Activated T-helper 1 cell treated with anti-CD3 and anti-CD28 coated beads, Interleukin-2, amount 50 U/mL, for 16 hours (primary cell): ENCODE measurements at places on chromosomes 7 and 10.

DNA sequence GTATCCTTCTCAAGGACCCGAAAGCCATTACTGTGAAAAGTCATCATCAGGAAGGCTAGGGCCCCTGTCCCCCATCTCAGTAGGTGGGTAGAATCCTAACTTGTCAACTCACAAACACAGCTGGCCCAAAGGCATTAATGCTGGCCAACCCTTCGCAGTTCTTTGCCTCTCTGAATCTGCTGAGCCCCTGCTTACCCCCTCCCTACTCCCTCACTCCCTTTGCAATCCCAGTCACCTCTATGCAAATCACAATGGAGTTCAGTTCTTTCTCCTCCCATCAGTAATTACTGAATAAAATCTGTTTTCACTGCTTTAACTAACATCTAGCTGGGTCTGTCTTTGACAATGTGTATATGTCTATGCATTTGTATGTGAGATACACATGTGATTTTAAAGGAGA lies 38.1 kb upstream of the AOAH start:
- DNase-seq, result no peak

DNA sequence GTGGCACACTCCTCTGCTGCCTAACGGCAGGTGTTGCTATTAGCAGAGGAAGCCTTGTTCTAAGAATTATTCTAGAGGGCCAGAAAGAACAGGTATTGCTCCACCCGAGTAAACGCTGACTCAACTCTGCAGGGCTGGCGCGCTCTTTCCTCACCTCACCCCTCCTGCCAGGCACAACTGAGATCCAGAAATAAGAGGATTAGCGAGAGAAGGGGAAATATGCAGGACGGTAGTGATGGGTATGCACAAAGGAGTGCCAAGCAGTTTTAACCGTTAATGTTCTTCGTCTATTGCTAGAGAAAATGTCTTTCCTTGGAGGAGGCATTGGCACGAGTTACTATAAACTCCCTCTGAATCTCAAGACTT lies 369 bp upstream of the SCIN start:
- no peak for DNase-seq

DNA sequence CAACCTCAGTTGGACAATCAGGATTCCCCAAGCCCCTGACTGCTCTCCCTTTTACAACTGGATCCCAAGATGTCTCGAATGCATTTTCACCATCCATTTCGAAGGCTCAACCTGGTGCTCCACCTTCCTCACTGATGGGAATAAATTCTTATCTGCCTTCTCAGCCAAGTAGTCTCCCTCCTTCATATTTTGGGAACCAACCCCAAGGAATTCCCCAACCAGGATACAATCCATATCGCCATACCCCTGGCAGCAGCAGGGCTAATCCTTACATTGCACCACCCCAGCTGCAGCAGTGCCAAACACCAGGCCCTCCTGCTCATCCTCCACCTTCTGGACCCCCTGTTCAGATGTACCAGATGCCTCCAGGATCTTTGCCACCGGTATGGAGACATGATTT lies 6.0 kb downstream of the SEC23IP start:
- DNase-seq, result no peak

GRCh38 chr10:68989317-68989990 lies 851 bp downstream of the KIFBP start:
- no peak for DNase-seq

GRCh38 chr7:117259615-117260014 lies 63.2 kb downstream of the WNT2 start:
- no peak for DNase-seq

DNA sequence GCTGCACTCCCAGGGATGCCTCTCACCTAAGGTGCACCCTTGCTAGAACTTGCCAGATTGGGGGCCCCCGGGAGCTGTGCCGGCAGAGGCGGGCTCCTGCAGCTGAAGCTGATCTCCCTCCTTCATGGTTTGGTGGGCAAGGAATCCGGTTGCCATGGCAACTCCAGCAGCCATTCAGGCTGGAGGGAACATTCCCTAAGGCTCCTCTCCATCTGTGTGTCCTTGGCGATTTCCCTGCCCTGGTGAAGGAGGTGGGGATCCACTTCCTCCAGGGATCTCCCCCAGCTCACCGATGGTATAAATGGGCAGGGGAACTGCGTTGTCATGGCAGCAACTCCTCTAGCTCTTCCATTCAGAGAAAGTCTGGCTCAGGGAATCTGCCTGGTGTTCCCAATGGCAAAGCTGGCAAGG lies 49.6 kb upstream of the GPR158 start:
- no peak for DNase-seq

GRCh38 chr7:22280031-22280430 lies 76.9 kb downstream of the RAPGEF5 start:
- no peak for DNase-seq

DNA sequence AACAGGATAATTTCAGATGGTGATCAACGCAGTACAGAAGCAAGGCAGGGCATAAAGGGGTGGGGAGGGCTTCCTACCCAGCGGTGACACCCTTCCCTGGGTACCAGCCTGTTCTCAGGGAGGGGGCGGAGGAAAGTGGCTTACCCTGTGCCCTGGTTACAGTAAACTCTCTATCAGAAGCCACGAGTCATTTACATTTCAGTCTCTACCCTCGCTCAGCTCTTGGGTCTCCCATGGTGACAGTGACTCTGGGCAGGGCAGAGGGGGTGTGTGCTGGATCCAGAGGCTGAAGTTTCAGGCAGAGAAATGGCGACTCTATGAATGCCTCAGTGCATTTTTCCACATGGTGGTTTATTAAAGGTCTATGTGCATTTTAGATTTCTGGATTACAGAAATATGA lies 107.0 kb downstream of the ADARB2 start:
- DNase-seq, result no peak

GRCh38 chr10:113085776-113086175 lies 135.7 kb downstream of the TCF7L2 start:
- no peak for DNase-seq

DNA sequence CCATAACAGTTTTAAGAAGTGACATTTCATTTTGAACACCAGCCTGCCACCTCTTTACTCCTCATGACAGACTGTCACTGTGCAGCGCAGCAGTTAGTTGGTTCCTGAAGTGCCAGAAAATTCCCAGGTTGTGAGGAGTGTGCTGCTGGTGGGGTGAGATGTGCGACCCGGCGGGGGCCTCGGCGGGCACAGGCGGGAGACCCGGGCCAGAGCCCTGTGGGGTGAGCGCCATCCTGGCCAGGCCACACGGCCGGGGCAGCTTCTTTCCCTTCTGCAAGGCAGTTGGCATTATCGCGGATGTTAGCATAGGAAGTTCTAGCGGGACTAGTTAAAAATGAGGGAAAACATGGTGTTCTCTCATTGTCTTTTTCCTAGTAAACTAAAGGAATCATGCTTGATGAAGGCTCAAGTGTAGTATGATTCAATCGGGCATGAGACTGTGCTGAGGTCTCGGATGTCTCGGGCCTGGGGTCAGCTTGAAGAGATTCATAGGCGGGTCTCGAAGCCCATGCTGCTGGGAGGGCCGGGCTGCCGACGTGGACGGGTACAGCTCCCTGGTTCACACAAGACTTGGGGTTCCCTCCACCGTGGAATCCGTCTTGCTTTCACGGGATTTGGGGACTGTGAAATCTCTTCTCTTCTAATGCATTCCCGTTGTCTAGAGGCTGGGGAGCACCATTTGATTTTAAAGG lies 56.1 kb downstream of the MGMT start:
- DNase-seq, result no peak

GRCh38 chr7:583410-584121 lies 63.9 kb upstream of the PDGFA start:
- DNase-seq, result no peak

GRCh38 chr7:38195804-38196595 lies 18.0 kb downstream of the STARD3NL start:
- DNase-seq, result no peak

DNA sequence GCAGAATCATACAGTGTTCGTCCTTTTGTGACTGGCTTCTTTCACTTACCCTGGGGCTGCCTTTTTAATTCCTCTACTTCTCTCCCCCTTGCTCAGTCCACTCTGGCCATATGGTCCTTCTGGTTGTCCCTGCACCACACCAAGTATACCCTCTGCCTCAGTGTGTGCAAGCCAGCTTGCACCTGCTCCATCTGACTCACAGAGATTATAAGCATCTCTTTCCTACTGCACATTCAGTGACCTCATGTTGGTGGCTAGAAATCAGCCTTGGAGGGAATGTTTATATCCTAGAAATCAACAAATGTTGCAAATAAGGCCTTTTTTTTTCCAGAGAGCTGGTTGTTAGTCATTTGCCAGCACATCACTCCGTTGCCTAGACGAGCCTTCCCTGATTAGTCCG lies 67.5 kb upstream of the C10orf90 start:
- DNase-seq, result no peak

DNA sequence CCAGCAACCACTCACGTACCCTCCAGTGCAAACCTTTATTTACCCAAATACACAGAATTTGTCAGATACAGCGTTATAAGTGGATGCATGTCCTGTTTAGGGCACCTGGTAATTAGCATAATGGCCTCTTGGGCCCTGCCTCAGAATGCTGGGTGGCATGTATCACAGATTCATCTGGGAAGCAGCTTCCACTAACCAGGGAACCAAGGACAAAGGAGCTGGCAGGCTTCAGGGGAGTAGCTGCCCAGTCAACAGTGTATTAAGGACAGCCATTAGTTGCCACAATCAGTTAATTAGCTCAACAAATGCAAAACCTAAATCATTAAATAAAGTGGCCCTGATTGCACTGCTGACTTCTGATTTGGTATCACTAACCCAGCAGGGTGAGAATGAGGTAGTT lies 105.7 kb downstream of the RAPGEF5 start:
- DNase-seq, result no peak

DNA sequence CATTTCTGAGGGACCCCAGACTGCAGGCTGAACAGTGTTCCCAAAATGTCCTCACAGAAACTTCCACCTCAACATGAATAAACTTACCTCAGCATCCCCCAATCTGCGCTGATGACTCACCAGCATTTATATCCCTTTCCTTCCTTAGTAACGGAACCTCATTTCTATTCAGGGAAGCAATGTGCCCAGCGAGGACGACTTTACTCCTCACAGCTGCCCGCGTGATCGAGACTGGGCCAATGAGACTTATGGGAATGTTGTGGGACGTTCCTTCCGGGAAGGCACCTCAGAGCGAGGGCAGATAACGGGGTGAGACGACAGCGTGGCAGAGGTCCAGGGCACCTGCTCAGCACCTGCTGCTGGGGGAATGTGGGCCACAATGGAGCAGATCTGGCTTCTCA lies 73.1 kb upstream of the CAMK2B start:
- no peak for DNase-seq

- no peak for DNase-seq
These were observed 5.4 kb downstream of the MAFK start for GRCh38 chr7:1535701-1536454.

DNA sequence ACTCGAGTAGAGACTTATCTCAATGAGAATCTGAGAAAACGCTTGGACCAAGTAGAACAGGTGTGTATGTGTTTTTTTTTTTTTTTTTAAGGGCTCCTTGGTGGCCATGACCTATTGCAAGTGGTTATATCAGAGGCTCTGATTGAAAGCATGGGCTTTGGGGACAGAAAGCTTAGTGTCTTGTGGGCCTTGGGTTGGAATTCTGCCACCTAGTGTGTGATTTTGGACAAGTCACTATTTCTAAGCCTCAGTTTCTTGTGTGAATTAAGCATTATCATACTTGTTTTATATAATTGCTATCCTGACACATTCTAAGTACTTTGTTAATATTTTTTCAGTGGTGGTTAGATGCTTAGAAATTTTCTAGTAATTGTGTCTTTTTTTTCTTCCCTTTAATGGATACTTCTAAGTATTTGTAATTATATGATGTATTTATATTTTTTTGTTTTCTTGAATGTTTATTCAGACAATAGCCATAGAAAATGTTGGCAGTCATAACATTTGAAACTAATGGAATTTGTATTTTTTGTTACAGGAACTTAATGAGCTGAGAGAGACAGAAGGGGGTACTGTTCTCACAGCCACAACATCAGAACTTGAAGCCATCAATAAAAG lies 33.1 kb downstream of the SMC3 start:
- no peak for DNase-seq

- DNase-seq, result no peak
These were observed 116.6 kb upstream of the CDK1 start for GRCh38 chr10:60661637-60662036.

GRCh38 chr7:105489409-105489808 lies 32.7 kb downstream of the PUS7 start:
- DNase-seq, result no peak

DNA sequence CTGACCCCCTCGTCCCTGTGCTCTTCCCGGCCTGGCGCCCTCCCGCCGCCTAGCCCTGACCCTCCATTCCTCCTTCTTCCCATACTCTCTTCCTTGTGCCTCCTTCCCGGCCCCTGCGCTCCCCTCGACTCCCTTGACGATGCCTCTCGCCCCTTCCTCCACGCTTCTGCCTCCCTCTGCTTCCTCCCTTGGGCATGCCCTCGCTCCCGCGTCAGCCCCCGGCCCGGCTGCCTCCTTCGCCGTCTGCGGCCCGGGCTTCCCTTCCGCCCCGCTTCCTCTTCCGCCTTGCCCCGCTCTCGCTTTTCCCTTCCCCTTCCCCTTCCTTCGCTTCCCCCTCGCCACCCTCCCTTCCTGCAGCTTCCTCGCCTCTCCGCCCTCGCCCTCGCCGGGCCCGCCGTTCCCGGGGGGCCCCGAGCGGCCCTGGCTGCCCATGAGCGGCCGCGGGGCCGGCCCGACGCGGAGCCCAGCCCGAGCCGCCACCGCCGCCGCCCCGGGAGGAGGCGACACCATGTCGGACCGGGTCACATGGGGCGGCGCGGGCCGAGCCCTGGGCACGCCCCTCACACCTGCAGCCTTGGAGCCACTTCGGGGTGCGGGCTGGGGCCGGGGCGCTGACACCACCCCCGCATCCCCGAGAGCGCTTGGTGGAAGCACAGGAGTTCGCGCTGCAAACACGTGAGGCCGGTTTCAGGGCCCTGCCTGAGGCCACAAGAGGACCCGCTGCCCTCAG lies at the start of gene FBXW4:
TSS of gene FBXW4 (minus strand) at position 497 of the 730 bp plus-strand sequence. CDS start at position 432, 65 bp downstream.
- peak; percentile 40 for DNase-seq

DNA sequence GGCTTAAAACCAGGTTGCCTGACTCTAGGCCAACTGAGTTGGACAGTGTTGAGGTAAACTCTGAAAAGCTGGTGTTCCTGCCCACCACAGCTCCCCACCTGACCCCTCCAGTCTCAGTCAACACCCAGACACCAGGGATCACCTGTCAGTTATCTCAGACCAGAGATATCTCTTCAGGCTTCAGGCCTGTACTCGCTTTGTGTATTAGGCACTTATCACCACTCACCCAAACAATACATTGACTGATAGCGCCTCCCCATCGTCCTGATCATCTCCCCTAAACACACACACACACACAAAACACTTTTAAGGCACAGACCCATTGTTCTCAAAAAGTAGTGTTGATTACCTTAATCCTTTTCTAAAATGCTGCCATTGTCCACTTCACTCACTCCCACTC lies 111.5 kb downstream of the PLCE1 start:
- no peak for DNase-seq

DNA sequence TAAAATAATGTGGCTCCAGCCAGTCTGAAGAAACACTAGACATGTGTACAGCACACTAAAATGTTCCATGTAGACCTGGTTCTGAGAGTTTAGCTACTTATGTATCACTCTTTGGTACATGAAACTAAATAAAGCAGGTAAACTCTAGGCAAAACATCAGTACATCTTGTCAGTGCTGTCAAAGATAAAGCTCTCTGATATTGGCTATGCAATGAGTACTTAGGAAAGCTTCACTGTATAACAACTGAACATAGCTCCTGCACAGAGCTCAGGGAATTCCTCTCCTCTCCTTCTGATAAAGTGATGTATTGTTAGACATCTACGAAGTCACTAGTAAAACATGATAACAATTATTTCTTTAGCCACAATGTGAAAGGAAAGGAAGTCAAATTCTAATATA lies 3.5 kb downstream of the LRRN3 start:
- DNase-seq, result no peak

GRCh38 chr7:140330128-140330527 lies 68.2 kb downstream of the SLC37A3 start:
- DNase-seq, result no peak

GRCh38 chr7:158192956-158193355 lies 394.7 kb downstream of the PTPRN2 start:
- no peak for DNase-seq
